Nephron progenitor cell (in vitro differentiated cells): ENCODE measurements at places on chromosomes 7 and 10.

DNA sequence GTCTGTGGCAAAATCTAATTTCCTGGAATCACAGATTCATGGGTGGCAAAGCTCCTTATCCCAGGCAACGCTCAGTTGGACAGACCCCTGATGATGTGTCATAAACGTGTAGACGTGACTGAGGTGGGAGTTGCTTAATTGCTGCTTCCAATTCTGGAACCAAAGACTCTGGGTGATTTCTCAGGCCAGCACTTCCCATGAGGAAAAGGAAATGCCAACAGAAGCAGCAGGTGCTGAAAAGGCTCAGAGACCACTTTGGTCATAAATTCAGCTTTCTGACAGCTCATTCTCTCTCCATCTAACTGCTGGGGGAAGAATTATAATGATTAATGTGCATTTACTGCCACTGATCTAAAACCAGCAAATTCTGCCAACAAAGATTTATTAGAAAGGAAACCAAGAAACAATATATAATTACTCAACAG is 88.7 kb downstream of the OSBPL3 start:
- no peak for DNase-seq

GRCh38 chr10:48449501-48450232 is 143.2 kb downstream of the MAPK8 start:
- no peak for DNase-seq

DNA sequence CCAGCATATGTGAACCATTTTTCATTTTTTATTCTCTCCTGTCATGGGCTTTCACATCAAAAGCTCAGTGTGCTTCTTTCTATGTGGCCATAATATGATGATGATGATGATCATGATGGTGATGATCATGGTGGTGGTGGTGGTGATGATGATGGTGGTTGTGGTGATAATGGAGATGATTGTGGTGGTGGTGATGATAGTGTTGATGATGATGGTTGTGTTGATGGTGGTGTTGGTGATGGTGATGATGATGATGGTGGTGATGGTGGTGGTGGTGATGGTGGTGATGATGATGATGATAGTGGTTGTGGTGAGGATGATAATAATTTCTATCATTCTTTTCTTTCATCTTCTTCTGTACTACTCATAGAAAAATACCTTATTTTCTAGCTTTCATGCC is 413.1 kb upstream of the VSTM2A start:
- no peak for DNase-seq

GRCh38 chr10:6593241-6593671 is 13.2 kb upstream of the PRKCQ start:
- no peak for DNase-seq

GRCh38 chr10:19014498-19014897 is 34.1 kb upstream of the MALRD1 start:
- DNase-seq = no peak

DNA sequence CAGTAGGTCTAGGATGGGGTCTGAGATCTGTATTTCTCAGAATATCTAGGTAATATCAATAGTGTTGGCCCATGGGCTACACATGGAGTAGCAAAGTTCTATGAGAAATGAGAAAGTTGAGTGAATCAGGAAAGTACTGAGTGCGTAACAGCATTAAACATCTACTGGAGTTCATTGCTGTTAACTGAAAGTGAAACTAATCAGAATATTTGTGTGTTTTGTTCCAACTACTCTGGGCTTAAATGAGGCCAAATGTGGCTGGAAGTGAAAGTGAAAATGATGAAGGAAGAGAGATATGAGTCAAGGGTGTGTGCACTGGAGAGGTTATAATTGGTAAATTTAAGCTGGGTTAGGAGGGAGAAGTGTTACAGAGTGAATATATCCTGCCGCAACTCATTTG is 46.5 kb downstream of the TMEM106B start:
- no peak for DNase-seq

GRCh38 chr10:24428410-24428782 is 219.5 kb downstream of the KIAA1217 start:
- no peak for DNase-seq

DNA sequence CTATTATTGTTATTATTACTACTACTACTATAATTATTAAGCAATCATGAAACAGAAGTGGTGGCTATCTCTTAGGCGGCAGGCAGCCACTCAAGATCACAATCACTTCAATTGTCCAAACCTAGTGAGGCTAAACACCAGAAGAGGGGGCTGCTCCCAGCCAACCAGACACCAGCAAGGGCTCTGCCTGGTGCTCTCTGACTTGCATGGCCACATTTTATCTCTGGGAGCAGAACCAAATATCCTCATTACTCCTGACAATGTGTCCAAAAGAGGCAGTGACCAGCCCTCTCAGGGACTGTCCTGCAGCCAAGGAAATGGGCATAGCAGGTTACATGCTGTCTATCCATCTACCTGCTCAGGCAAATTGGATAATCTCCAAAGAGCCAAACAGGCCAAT is 187.4 kb upstream of the PDE1C start:
- DNase-seq = no peak

- no peak for DNase-seq
These were observed 551.7 kb downstream of the HTR7 start for GRCh38 chr10:90306187-90306586.

GRCh38 chr7:16422103-16422435 is 731 bp upstream of the CRPPA start:
- no peak for DNase-seq

DNA sequence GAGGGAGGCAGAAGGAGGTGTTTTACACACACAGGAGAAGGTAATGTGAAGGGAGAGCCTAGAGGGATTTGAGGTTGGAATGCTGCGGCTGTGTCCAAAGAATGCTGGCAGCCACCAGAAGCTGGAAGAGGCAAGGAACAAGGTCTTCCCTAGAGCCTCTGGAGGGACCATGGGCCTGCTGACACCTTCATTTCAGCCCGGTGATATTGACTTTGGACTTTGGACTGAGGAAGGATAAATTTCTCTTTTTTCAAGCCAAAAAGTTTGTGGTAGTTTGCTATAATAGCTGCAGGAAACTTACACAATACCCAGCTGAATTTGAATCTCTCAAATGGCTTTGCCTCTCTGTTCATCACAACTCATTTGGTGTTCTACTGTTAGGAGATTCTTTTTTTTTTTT is 34.6 kb downstream of the UBN2 start:
- DNase-seq = no peak

DNA sequence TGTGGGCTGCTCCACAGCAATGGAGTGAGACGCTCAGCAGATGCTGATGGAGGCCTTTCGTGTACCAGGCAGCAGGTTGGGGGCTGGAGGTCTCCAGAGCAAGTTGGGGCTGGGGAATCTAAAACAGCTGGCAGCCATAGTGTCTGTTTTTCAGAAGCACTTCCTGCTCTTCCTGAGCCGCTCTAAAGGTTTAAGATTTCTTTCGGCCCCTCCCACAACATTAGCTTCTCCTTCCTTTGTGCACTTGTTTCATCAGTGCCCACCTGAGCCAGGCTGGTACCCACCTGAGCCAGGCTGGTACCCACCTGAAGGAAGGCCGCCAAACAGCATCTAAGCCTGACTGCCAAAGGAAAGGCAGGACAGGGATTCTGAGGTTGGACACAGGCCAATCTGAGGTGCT is 18.4 kb upstream of the WAPL start:
- DNase-seq = no peak

GRCh38 chr10:51425431-51425830 is 274.0 kb downstream of the CSTF2T start:
- DNase-seq = no peak

DNA sequence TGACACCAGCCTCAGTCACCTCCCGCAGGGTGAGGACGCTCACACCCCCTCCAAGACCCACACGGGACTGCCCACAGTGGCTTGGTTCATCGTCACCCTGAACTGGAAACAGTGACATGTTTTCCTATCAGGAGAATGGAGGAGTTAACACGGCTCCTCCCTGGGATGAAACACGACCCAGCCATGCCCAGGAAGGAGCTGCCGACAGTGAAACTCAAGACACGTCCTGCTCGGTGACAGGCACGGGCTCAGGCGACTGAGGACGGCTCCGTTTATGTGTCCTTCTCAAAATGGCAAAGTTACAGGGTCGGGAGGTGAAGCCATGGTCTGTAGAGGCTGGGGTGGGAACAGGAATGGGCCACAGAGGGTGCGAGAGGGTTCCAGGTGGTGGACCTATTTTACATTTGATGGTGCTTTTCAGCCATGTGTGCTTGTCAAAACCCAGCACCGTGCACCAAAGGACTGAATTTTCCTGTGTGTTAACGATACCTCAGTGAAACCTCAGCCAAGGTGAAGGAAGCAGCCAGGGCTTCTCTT is 272.4 kb downstream of the ADARB2 start:
- peak; percentile 57 for DNase-seq

GRCh38 chr10:103120977-103121735 is 71.9 kb downstream of the NT5C2 start:
- DNase-seq = no peak

- peak; percentile 1 for DNase-seq
These were observed 36.1 kb downstream of the GPRIN2 start for GRCh38 chr10:46520381-46520780.

DNA sequence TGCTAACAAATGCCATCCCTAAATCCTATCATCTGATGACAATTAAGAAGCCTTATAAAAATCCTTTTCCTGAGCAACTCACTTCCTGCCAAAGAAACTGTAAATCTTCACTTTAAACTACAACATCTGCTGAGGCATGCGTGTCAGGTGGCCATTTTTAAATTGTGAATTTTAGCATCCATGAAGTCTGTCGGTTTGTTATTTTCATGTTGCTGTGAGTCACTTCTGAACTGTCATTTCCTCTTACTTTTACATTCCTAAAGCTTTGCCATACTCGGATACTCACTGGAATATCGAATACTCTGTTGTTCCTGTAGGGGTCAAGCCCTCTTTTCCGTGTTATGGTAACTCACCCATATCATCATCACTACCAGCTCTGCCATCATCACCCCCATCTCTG is 34.3 kb upstream of the TMEM26 start:
- DNase-seq = no peak

DNA sequence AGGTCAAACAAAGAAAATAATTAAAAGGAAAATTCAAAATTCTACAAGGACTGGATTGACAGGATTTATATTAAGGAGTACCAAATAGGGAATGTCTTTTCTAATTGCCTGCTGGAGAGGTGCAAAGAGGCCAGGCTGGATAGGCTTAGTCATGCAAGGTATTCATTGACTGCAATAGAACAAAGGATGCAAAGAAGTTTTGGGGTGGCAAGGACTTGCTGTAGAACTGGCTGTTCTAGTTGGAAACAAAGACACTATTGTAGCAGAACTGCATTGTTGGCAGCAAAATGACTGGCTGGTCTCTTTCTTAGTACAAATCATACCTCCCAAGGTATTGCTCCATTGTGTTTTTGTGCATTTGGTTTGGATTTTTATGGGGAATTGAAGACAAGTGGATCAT is 10.1 kb downstream of the ITGB8 start:
- no peak for DNase-seq

- DNase-seq = no peak
These were observed 153.5 kb upstream of the C7orf33 start for GRCh38 chr7:148437043-148437442.

DNA sequence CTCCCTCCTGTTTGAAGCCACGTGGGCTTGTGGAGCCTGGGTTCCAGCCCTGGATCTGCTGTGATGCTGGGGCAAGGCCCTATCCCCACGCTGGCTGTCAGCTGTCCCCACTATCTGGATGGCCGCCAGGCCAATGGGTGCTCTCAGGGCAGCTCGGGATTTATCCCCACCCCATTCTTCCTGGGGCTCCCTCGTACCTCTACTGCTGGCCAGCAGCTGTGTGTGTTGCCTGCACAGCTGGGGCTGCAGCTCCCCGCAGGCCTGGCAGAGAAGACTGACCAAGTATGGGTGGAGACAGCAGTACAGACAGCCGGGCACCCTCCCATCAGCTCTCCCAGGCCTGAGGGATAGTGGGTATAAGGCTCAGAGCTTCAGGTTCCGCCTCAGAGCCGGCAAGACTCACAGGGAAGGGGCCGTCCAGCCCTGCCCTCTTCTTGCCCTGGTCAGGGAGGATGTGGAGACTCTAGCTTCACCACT is 13.6 kb downstream of the CLIP2 start:
- DNase-seq = no peak

GRCh38 chr7:74094224-74095101 is 10.9 kb downstream of the LIMK1 start:
- peak; percentile 68 for DNase-seq

DNA sequence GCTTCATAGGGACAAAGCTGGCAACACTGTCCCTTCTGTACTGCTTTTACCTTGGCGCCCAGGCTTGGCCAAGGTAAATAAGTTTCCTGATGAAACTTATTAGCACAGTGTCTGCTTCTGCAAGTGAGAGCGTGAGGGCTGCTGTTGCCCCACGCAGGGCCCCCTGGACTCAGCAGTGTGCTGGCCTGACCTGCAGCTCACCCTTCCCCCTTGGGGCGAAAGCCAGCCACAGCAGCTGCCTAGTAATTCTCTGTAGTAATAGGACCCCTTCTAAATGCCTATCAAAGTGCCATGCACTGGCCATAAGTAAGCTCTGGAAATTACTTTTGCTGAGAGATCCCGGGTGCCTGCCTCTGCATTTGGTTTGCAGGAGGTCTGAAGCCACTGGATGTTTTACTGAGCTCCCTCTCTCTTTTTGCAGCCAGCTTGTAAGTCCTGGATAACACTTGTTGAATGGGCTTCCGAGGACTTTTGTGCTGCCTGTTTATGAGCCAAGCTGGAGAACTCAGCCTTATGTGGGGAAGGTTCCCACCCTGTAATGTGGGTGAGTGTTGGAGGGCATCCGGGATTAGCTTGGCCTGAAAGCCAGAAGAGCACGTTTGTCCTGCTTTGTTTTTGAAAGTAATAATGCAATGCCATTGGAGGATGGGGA is 293.9 kb downstream of the C7orf25 start:
- DNase-seq = peak; percentile 55

- DNase-seq = no peak
These were observed 6.6 kb downstream of the EMX2 start for GRCh38 chr10:117549100-117549585.

GRCh38 chr7:128027485-128027980 is 3.7 kb downstream of the LRRC4 start:
- DNase-seq = peak; percentile 23

DNA sequence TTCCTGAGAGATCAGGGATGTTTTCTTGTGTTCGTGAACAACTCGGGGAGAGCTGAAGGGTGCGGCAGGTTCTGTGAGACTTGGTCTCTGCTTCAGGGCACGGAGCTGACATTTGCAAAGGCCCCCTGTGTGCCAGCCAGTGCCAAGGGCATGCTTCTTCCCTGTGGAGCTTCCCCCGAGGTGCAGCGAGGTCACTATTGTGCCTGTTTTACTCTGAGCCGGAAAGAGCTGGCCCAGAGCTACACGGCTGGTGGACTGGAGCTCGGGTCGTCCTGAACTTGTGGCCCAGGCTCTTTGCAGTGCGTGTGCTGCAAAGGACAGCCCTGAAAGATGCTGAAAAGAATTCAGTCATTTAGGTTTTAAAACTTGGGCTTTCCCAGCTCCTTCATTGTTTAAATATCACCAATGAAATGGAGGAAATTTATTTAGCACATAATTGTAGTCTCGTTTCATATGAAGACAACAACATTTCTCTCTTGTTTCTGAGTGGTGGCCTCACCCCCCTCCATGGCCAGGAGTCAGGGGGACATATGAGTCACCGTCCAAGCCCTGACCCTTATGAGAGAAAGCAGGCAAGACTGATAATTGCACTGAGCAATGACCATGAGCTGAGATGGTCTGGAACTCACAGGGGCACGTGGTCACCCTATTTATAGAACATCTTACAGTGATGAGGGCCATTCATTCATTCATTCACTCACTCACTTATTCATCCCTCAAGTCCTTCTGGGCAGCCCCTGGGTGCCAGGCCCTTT is 102.6 kb downstream of the PTPRE start:
- DNase-seq = no peak
